SW480 (cell line): ENCODE measurements at places on chromosomes 7 and 10.
A peak's percentile ranks its signal among the peaks of the same experiment; 100 is the strongest.

DNA sequence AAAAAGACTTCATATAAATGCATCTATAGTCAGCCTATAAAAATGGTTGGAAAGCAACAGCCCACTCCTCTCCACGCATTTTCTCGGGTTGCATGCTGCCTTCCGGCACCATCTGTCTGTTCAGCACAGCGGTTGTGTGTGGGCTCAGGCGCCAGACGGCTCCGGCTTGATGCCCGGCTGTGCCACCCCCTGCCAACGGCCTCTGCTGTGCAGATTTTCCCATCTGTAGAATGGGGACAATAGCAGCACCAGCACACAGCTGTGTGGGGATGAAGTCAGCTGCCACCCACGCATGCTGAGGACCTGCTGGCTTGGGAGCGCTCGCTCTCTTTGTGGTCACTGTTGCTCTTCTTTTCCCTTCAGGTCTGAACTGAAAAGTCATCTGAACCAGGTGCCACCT is 19.5 kb downstream of the PRKAG2 start:
- DNase-seq = no peak

GRCh38 chr7:63030061-63030460 is 968.6 kb upstream of the ZNF722 start:
- DNase-seq = no peak

GRCh38 chr10:287814-288213 is 152.6 kb downstream of the ZMYND11 start:
- DNase-seq = no peak

GRCh38 chr10:71473671-71474599 is 77.2 kb downstream of the CDH23 start:
- no peak for DNase-seq

GRCh38 chr10:128180843-128181242 is 54.6 kb upstream of the MKI67 start:
- DNase-seq = no peak

DNA sequence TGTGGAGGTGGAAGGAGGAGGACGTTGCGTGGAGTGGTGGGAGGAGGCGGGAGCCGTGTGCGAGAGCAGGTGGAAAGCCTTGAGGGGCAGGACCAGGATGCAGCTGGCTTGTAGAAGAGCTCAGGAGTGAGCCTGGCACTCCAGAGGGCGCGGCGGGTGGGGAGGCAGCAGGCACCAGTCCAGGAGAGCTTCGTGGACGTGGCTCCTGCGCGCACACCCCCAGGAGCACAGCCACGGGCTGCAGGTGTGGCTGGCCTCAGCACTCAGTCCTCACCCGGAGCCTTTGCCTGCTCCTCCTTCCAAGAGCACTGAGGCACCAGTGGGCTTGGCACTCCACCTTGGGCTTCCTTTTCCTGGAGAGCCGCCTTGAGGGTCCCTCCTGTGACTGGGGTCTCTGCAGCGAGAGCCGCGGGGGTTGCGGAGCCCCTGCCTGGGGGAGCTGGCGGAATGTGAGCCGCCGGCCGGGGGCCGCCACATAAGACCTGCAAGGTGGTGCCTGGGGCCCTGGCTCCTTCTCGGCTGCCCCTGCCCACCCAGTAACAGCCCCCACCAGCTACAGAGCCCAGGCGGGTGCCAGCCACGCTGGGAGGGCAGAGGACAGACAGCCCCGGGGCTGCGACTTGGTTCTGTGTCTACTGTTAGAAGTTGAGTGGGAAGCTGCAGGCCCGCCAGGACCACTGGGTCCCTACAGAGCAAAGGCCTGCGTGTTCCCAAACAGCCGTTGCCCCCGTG is 11.1 kb downstream of the MAFK start:
- DNase-seq = no peak

- no peak for DNase-seq
Measured at GRCh38 chr7:47634273-47634672, 52.4 kb upstream of the TNS3 start.

DNA sequence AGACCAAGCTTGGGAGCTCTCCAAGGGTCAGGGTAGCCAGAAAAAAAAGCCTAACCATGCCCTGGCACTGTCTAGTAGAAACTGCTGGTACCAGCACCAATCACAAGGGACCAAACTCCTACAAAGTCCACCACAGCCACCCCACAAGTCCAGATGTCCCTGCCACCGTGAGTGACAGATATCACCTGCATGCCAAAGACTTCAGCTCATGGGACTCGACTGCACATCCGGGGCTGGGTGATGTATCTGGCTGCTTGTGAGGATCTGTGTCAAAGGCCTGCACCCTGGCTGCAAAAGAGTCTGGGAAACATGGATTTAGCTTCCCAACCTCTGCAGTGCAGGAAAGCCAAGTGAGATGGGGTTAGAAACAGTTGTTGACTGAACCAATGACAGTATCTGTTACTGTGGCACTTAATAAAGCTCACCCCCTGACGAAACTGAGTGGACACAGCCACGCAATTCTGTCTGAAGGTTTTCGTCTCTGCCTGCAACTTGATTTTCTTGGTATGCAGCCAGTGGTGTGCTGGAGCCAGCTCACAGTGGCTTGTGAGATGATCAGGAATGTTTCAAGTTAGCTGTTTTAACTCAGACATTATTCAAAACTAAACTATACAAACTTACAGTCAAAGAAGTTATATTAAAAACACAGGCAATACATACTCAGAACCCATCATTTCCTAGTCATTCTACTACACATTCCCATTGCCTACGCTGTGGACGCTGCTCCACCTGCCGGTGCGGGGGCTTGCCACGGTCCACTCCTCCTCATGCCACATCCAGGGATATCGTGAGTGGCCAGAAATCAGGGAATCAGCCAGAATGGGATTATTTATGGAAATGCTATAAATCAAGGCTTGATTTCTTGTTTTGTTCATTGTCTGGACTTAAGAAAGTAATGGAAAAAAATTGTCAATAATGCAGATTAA is 9.2 kb downstream of the ZNF488 start:
- DNase-seq = no peak

GRCh38 chr7:145698526-145699262 is 417.9 kb upstream of the CNTNAP2 start:
- no peak for DNase-seq

DNA sequence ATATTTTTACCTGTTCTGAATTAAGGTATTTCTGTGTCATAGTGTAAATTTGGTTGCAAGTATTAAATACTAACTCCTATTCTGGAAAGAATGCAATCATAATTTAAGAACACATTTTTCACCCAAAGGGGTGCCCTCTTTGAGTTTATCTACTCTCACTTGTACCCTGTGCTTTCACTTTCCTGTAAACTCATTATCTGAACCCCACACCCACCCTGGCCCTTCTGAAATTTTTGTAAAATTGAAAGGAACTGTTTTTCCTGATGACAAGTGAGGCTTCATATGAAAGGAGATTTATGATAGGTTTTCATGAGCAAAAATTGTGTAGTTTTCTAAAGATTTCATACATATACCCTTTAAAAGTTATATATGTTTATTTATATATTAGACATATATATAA is 134.5 kb downstream of the WNT2 start:
- no peak for DNase-seq

- peak; percentile 99 for DNase-seq
Measured at GRCh38 chr10:68153473-68154210, 44.4 kb downstream of the MYPN start.

- peak; percentile 71 for DNase-seq
Measured at GRCh38 chr10:71302874-71303568, 16.0 kb upstream of the SLC29A3 start.
